ENCODE measurements at places on chromosomes 16 and 17.

DNA sequence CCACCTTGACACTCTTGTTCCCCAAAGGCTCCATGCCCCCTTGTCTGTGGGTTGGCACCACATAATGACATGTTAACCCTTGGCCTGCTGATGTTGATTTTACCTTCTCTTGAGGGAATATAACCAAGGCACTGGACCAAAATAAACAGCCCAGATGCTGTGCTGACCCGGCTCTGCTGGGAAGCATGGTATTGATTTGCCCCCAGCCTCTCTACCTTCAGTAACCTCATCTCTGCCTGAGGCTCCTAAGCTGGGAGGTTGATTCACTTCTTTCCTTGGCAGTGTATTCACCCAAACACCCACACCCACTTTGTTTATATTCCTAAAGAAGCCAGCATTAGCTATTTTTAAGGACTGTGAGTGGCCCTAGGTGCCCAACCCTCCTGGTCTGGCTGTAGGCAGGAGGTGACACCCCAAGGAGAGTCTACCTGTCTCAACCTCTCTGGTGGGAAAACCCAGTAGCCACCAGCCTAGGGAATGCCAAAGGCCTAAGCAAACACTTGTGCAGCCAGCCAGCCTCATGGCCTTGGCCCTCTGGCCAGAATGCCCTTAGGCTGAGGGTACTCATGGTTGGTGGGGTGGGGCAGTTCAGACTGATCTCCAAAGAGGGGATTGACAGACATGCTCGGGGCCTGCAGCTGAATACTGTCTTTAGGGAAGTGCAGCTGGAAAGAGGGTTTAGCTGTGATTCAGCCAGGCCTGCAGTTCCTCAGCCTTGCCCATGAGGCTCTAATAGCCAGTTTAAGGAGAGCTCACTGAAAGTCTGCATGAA is 42.7 kb downstream of the GNAO1 start:
- no peak overlapping the region for H3K4me3 ChIP-seq
- DNase-seq = no peak
- H3K27ac ChIP-seq = no peak overlapping the region
- H3K27me3 ChIP-seq = no peaks in the 10 kb centered on the region
- no peaks in the 10 kb centered on the region for H3K4me1 ChIP-seq

GRCh38 chr17:77222356-77222755 is 81.6 kb downstream of the SEC14L1 start:
- peak; percentile 27 for DNase-seq
- H3K27ac ChIP-seq = no peak overlapping the region
- no peaks in the 10 kb centered on the region for H3K27me3 ChIP-seq
- no peaks in the 10 kb centered on the region for H3K4me1 ChIP-seq

- DNase-seq = no peak
- H3K27me3 ChIP-seq = no peaks in the 10 kb centered on the region
- no peak overlapping the region for H3K4me3 ChIP-seq
- no peaks in the 10 kb centered on the region for H3K36me3 ChIP-seq
- no peak overlapping the region for H3K27ac ChIP-seq
- no peaks in the 10 kb centered on the region for H3K4me1 ChIP-seq
Observed at GRCh38 chr17:73444021-73444420, 132.2 kb upstream of the CDC42EP4 start.

DNA sequence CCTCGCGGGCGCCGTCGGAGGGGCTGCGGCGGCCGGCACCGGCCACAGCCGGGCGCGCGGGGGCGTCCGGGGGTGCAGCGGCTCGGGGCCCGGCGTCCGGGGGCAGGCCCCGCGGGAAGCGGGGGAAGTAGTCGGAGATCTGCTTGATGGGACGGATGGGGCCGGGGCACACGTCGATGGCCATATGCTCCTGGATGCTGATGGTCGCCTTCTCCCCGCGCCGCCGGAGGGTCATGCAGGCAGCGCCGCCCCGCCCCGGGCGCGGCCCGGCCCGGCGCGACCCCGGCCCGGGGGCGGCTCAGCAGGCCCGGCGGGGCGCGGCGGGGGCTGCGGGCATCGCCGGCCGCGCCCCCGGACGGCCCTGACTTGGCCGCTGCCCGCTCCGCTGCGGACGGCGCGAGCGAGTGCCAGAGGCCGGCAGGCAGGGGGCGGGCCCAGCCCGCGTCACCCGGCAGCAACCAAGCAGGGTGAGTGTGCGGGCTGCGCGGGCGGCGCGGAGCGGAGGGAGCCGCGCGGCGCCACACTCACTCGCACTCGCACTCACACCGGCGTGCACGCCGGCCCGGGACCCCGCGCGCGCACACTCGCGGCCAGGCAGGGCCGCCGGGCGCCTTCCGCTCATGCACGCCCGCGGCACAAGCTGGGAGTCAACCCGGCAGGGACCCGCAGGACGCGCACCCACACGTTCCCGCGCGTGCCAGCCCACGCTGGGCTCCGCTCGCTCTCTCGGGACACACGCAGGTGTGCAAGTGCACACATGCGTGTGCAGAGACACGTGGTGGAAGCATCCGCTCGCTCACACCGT is at the start of gene DOC2B:
Gene DOC2B, minus strand, starts transcription at position 406 of the 805 bp plus-strand sequence. Its CDS starts 171 bp downstream, at position 235.
- peaks cover 61% of the 10 kb centered on the region for H3K27me3 ChIP-seq
- H3K36me3 ChIP-seq = no peaks in the 10 kb centered on the region
- peak; percentile 100 for DNase-seq
- peak within 1 kb of the TSS; percentile 37 for H3K4me3 ChIP-seq
- no peak within 1 kb of the TSS for H3K27ac ChIP-seq

GRCh38 chr17:77657839-77658238 is 300.7 kb upstream of the TNRC6C start:
- peaks cover 41% of the 10 kb centered on the region for H3K27me3 ChIP-seq
- H3K36me3 ChIP-seq = no peaks in the 10 kb centered on the region
- H3K27ac ChIP-seq = no peak overlapping the region

GRCh38 chr17:61686113-61686512 is 95.1 kb upstream of the NACA2 start:
- no peak overlapping the region for H3K4me3 ChIP-seq
- peak; percentile 32 for DNase-seq
- H3K27me3 ChIP-seq = no peaks in the 10 kb centered on the region
- no peak overlapping the region for H3K27ac ChIP-seq

DNA sequence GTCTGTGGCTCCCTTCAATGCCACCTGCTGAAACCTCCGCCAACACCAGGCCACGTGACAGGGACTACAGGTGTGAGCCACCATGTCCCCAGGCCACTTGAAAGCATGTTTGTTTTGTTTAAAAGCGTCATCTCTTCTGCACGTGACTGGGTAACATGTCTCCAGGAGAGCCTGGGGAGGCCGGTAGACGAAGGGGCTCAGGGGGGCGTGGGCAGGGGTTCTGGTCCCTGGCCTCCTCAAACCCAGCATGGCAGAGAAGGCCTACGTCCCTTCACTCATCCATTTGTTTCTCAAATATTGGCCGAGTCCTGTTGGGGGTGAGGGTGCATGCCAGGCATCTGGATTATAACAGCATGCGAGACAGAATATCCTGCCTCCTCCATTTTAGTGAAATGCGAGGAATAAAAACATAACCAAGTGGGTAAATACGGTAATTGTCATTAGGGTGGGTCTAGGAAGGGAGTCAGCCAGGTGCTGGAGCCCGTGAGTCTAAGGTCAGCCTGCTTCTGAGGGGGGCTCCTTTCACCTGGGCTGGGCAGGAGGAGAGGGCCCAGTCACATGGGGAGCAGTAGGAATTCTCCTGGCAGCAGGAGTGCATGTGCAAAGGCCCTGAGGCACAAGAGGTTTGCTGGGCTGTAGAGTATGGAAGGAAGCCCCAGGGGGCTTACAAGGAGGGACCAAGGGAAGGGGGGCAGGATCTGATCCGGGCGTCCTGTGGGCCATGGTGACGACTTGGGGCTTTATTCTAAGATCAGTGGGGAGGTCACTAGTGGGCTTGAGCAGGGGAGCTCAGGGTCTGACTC is 26.8 kb upstream of the CIBAR2 start:
- no peaks in the 10 kb centered on the region for H3K27me3 ChIP-seq
- peaks cover 26% of the 10 kb centered on the region for H3K4me1 ChIP-seq
- H3K4me3 ChIP-seq = no peak overlapping the region
- peak; percentile 51 for DNase-seq

DNA sequence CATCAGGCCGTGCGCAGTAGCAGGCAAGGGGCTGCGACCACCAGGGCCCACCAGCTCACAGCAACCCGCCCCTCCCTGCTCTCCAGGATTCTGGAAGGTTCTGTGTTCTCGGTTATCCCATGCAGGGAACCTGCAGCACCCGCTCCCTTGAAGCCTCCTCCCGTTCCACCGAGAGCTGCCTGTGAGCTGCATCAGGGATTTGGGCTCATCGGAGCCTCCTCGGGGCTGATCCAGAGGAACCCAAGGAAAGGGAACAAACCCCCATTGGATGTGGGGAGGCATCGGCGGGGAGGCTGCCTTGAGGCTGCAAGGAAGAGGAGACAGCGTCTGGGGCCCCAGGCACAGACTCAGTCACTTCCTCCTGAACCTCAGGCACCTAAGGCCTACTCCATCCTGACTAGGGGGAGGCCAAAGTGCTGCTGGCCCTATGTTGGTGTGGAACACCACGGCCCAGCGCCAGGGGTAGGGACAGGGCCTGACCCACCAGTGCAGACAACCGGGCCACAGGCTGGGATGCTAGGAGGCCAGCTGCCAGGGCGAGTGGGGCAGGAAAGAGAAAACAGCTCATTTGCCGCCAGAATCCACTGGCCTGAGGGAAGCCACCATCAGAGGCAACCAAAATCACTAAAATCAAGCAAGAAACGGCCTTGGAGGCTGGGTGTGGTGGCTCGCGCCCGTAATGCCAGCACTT is 14.4 kb upstream of the LGALS3BP start:
- H3K36me3 ChIP-seq = peaks cover 64% of the 10 kb centered on the region
- no peak overlapping the region for H3K27ac ChIP-seq
- H3K27me3 ChIP-seq = no peaks in the 10 kb centered on the region
- DNase-seq = peak; percentile 90
- peaks cover 9% of the 10 kb centered on the region for H3K4me1 ChIP-seq

GRCh38 chr17:47243737-47244598 is 9.7 kb upstream of the ITGB3 start:
- no peak overlapping the region for H3K4me3 ChIP-seq
- H3K4me1 ChIP-seq = peaks cover 17% of the 10 kb centered on the region
- no peaks in the 10 kb centered on the region for H3K27me3 ChIP-seq
- DNase-seq = no peak
